ENCODE measurements at places on chromosomes 1 and 21. TPM values are rescaled to one million over a fixed set of nuclear protein-coding genes. Genes with fewer than 3 reads are reported as not detected.

DNA sequence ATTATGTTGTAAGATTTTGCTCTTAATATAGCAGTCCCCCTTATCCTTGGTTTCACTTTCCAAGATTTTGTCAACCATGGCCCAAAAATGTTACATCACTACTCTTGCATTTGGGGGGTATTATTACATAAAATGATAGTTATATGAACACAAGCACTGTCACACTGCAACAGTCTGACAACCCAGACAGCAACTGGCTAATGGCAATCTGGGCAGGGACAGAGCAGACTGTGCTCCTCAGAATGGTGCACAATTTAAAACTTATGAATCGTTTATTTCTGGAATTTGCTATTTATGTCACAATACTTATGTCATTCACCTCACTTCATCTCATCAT, 2.1 kb upstream of the IVNS1ABP start:
- no peak for DNase-seq

The NBPF10 gene
- total RNA-seq = 2.1 TPM

The CRNN gene
- not detected for total RNA-seq

DNA sequence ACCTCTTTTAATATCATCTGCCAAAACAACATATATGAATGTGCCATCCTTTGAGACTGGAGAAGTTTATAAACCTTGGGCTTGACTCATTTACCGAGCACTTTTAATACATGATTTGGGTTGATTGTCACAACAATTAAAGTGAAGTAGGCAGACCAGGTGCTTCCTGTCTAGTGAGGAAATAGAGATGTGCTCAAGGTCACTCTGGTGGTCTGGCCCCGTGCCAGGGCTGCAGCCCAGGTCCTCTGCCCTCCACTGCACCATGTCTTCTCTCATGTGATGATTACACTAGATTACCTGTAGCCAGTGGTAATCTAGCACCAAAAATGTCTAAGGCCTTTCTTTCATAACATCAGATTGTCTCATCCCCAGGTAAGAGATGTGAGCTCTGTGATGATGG, 61.8 kb upstream of the LAMC2 start:
- no peak for DNase-seq

DNA sequence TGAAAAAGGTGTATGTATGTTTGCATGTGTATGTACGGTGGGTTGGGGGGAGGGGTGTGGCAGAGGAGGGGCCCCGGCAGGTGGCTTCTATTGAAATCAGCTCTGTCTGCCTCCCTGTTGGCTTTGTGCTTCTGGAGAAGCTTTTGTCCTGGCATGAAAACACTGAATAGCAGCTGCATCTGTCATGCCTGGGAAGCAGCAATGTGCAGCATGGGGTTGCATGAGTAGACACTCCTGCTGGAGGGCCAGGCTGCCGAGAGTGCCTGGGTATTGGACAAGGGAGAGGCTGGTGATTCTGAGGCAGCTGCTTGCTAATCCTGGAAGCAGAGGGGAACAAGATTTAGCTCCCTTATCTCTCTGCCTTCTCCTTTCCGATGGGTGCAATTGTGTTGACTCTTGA, 20.5 kb downstream of the MAPKAPK2 start:
- DNase-seq = no peak

The MYBPHL gene
- not detected for total RNA-seq

The ZSWIM5 gene
- total RNA-seq = 0.05 TPM

DNA sequence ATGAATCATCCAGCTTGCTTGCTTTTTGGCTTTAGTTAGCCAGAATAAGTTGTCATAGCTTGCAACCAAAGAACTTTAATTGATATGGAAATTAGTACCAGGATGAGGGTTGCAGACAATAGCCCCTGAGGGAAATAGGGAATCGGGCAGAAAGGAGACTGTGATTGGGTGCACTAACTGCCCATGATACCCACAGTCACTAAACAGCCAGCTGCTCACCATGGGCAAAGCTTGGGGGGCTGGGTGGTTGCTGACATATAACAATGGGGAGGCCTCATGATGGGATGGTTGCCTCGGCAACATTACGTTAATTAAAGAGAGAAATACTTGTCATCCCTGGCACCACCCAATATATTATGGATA, 17.8 kb upstream of the PLA2G2E start:
- no peak for DNase-seq

DNA sequence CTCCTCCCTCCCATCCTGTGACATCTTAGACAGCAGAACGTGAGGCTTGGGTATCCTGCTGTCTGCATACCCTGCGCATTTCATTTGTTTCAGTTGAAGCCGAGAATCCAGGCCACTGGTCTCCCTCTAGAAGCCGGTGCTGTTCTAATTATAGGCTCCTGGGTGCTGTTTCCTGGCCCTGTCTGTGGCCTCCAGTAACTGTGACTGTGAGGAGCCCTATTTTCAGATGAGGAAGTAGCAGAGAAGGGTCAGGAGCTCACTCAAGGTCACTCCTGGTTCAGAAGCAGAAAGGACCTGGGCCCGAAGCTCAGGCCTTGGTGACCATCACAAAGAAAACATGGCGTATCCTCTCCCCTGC, 24.0 kb downstream of the COQ8A start:
- no peak for DNase-seq

- DNase-seq = no peak
Measured at GRCh38 chr1:29685387-29685786, 449.1 kb downstream of the PTPRU start.

DNA sequence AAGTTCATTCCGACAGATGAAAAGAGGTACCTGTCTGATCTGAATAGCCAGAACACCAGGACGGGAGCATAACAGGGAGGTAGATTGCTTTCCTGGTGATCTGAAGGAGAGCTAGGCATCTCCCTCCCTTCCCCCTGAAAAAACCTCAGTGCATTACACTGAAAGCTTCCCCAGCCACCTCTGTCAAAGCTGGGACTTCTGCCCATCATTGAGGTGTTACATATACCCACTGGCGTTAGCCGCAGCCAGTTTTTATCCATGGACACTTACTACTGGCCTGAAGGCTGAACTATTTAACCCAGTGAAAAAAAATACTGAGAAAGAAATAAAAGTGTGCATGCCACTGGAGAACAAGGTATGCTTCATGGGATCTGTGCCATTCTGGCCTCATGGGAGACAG, 568.3 kb upstream of the ADAMTS5 start:
- no peak for DNase-seq

The ICOSLG gene
- 2.1 TPM for total RNA-seq

Measured in activated naive CD4-positive, alpha-beta T cell treated with anti-CD3 and anti-CD28 coated beads, Interleukin-2, amount 50 U/mL, for 72 hours (primary cell).